ENCODE measurements at places on chromosomes 16 and 17. TPM values are rescaled to one million over a fixed set of nuclear protein-coding genes. Genes with fewer than 3 reads are reported as not detected.

- no peak for DNase-seq
Measured at GRCh38 chr17:6072157-6072556, 2.0 kb downstream of the WSCD1 start.

DNA sequence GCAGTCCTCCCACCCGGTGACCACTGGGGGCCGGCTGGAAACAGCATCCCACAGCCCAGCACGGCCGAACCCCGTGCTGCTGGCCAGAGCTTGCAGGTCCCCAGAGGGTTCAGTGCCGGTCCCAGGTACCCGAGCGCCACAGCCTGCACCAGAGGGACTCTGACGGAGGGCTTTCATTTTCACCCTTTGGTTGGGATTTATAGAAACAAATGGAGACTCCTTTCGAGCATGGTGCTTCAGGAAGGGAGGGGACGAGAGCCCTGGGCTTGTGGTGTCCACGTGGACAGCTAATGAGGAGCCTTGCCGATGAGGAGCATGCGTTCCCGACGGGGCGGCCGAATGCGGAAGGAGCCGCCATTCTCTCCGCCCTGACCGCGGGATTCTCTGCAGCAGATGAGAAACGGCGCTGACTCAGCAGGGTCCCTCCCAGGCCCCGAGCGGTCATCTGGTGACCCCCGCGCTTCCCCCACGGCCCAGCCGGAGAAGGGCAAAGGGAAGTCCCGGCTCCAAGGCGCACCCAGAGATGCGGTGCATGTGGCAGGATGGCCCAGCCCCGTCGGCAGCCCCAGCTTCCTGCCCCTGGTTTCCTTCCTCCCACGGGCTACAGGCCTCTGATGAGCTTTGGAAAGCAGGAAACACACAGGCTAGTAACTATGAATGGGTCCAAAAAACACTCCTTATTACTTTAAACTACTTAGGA is 9.8 kb downstream of the SLC38A10 start:
- DNase-seq: peak; percentile 45

DNA sequence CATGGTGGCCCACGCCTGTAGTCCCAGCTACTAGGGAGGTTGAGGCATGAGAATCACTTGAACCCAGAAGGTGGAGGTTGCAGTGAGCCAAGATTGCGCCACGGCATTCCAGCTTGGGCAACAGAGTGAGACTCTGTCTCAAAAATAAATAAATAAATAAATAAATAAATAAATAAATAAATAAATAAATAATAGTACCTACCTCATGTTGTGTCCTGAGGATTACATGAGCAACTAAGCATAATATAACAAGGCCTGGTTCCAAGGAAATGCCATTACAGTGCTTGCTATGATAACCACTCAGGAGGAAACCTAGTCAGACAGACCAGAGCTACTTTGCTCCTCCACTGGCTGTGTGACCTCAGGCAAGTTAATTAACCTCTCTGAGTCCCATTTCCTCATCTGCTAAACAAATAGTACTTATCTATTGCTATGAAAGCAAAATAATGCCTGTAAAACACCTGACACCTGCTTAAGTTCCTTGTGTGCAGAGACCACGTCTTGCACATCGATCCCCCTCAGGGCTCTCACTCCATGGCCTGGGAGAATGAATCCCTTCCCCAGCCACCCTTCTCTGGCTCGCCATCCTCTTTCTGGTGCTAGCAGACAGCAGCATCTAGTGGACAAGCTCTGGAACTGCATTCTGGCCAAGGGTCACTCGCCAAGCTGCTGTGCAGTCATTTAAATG is 7.5 kb downstream of the EPOP start:
- DNase-seq: peak; percentile 24

DNA sequence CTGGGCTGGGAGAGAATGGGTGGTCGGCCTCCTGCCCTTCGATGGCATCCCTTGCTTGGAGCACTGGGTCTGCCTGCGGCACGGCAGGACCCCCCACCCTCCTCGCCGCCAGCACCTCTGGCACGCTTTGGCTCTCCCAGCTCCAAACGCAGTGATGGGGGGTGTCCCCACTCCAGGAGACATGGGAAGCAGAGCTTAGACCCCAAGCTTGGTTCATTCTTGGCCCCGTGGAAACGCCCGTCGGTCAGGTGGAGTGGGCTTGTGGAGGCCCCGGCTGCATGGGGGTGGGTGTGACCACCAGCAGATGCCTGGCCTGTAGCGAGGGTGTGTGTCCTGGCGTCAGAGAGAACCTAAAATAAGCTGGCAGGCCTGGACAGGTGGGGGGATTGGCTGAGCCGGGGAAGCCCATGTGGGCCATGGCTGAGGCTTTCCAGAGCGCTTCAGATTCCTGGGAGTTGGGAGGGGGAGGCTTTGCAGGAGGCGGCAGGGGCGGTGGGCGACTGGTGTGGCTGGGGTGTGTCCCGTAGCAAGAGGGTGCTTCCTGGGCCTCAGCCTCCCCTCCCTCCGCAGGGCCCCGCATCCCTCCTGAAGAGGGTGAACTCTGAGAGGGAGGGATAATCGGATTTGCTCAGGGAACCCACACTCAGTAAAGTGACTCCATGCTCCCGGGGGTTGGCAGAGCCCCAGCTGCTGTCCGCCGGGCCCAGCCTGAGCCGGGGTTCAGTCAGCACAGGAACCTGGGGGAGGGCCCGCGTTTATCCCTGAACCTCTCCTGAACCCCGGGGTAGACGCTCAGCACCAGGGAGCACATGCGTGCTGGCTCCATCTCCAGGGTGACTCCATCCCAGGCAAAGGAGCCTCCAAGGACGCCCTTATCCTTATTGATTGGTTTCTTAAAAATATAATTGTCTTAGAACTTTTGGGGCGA is 3.4 kb downstream of the CACNA1H start:
- DNase-seq: no peak

GRCh38 chr17:50976951-50977472 is 110.9 kb upstream of the TOB1 start:
- DNase-seq: no peak

PNMT gene
- total RNA-seq: not detected

GINS3 gene
- 0.77 TPM for total RNA-seq

KRTAP9-4 gene
- not detected for total RNA-seq

KRTAP4-6 gene
- not detected for total RNA-seq

Data from T-helper 17 cell (primary cell).